ENCODE measurements at places on chromosomes 7 and 10.

GRCh38 chr10:49050906-49051305 lies 64.4 kb downstream of the VSTM4 start:
- no peak for DNase-seq

DNA sequence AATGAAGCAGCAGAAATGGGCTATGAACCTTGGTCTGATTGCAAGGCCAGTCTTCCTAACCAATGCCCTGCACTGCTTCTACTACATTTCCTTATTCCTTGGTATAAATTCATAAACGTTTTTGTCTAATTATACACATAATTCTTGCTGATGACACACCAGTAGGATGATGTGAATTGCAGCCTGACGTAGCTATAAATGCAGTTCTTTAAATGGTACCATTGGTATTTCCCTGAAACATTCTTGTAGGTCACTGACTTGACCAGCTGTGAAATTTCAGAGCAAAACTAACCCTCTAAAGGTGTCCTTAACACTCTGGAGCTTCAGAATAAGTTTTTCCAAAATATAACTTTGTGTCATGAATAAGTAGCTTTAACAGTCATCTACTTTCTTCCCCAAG lies 50.8 kb downstream of the IFIT5 start:
- no peak for DNase-seq

DNA sequence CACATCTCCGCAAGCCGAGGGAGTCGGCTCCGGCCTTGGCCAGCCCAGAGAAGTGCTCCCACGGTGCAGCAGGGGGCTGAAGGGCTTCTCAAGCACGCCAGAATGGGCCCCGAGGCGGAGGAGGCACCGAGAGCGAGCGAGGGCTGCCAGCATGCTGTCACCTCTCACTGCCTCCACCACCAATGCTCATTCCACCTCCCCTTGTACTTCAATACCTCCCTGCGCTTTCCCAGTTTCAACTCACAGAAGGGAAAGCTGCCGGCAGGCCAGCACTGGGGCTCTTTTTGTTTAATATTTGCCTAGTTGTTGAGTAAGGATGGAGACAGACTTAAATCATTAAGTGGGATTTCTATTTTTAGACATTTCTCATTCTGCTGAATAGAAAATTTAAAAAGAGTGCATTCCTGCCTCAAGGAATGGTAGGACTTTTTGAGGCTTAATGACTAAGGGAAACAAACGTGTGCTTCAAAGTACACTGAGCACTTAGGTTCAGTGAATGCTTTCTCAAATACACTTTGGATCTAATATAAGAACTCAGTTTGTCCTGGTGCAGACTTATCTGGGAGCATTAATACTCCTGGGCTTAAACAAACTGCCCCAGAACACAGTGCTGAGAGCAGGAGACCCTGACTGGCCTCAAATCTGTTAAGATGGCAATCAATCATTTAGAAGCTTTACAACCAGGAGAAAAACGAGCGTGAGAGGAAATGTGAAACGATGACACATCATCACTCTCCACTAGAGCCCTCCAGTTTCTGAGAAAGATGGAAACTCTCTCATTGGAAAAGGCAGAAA lies 131.2 kb downstream of the RALA start:
- DNase-seq: no peak

DNA sequence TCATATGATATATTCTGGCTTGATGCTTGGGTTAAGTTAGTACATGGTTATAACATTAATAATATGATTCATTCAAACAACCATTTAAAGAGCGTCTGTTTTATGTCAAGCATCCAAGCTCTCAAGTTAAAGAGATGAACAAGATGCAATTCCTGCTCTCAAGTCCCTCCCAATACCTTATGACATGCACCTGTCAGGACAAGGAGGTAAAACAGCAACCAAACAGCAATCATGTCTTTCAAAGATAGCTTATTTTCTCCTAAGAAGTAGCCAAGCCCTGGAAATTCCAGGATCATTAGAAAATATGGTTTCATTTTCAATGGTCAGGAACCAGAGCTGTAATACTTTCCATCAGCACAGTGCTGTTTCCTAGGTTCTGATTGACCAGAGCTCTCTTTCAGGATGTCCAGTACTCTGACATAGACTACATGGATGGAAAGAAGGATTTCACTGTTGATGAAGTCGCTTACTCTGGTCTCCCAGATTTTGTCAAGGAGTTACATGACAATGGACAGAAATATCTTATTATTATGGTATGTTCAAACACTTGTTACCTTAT lies 29.0 kb downstream of the MGAM2 start:
- no peak for DNase-seq

DNA sequence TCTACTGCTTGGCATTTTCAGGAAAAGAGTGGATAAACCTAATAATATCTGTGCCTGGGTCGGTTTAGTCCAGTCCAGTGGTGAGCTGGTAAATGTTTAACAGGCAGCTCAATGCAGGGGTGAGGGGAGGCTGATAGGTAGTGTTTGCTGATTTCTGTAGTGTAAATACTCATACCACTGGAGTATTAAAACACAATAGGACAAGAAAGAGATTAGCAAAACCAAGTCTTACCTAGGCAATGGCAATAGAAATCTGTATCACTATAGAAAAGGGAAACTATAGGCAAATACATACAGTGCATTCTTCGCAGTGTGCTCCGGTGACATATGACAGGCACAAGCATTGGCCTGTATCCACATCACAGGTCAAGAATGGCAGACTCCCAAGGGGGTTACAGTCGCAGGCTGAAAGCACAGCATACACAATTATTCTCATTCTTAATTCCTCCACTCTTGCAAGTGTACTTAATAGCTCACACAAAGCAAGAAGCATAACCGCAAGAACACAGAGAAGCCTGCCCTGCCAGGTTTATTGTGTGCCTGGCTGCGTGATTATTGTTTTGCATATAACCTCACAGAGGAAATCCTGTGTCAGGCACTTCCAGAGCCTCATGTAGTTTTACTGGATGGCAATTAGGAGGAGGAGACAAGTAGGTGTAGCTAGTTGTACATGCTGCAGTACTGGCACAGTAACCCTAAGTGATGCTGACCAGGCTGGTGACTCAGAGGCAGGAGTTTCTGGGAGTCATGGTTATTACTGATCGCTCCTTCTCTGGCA lies 35.0 kb downstream of the LAMB4 start:
- DNase-seq: no peak

DNA sequence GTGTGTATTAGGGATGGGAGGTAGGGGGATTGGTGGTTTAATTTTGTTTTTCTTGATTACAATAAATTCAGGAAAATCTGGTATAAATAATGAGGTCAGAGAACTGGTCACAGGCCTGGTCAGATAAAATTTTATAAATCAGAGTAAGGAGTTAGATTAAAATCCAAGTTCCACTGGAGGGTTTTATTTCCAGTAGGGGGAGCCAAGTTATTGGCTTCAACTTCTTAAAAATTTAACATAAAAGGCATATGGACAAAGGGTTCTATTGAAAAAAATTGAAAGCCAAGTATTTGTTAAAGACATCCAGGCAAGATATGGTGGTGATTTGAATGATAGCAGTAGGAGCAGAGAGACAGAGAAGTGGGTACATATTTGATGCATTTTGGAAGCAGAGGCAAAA lies 763.3 kb downstream of the SORCS1 start:
- no peak for DNase-seq

DNA sequence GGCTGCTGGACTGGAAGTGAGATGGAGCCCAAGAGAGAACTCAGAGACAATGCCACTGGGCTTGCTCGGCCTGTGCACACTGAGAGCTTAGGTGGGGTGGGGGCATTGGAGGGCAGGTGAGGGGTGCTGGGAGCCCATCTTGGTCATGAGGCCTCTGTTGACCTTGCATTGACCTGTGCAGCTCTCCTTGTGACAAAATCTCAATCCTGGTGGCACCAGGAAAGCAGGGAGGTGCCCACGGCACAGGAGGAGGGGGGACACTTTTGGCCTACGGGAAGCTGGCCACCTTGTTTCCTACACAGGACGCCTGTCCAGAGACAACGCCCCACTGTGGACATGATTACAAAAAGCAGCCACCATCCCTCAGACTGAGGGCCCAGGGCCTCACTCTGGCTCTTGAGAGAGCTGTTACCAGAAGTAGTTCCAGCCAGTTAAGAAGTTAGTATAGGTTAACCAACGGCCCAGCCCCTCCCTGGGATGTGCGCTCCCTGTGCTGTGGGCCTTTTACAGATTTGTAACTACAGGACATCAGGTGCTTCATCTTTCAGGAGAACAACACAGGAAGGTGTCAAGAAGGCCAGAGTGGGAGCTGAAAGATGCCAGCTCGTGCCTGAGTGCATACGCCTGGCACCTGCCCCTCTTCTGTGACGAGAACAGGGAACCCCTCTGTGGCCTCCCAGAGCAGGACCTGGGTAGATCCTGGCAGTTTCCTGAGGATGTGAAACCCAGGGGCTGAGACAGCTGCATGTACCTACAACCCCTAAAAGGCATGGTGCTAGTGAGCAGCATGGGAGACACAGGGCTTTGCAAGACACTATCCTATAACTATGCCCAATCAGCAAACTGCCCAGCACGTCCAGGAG lies 10.3 kb downstream of the PKD1L1 start:
- no peak for DNase-seq
